Stimulated activated CD8-positive, alpha-beta memory T cell treated with anti-CD3 and anti-CD28 coated beads, Interleukin-7, amount 100 ng/mL, for 48 hours (primary cell): ENCODE measurements at places on chromosomes 3 and 15.

- no peak for DNase-seq
Measured at GRCh38 chr15:29675791-29676301, 146.4 kb downstream of the TJP1 start.

DNA sequence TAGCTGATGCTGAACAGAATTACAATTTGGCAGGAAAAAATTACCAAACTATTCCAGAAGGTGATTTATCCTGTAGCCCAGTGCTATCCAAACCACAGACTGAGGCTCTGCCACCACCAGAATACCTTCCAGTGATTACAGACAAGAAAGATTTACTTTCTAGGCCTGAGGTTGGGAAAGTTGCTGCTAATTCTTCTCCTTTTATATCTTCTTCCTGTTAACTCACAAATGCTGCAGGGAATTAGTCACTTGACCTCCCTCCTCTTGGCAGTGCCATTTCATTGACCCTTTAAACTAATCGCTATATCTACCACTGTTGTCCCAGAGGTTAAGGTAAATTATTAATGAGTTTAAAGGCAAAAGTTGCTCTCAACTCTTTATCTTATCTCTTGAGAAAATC lies 118.4 kb downstream of the CTNNB1 start:
- DNase-seq = no peak

DNA sequence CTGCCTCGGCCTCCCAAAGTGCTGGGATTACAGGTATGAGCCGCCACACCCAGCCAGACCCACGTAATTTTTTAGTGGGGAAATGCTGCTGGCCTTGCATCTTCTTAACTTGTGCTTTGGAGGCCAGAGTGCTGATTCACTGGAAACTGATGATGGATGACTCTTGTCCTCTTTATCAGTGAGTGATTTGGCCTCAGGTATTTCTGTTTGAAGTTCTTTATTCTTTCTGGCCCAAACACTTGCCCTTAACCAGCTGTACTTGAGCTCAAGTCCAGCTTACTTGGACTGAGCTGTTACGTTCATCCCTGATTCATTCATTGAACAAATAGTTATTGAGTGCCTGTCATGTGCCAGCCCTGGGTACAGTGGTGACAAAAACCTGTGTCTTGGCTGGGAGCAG lies 4.2 kb downstream of the PTPN23 start:
- no peak for DNase-seq

DNA sequence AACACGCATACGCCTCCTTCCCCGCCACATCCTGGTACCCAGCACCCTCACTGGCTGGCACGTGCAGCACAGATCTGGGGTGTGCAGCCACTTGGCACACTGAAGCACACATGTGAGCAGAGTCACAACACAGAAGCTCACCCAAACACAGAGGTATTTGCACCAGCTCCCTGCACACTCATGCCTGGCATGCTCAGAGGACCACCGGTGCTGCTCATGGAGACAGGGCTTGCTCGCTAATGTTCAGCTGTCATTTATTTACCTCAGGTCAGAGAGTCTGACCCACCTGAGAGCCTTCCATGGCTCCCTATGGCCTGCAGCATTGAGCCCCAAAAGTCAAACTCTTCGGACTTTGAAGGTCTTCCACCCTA lies 70.4 kb downstream of the ADAMTS7 start:
- DNase-seq = no peak

- DNase-seq = no peak
Measured at GRCh38 chr3:184659797-184660301, 52.0 kb downstream of the MAGEF1 start.

DNA sequence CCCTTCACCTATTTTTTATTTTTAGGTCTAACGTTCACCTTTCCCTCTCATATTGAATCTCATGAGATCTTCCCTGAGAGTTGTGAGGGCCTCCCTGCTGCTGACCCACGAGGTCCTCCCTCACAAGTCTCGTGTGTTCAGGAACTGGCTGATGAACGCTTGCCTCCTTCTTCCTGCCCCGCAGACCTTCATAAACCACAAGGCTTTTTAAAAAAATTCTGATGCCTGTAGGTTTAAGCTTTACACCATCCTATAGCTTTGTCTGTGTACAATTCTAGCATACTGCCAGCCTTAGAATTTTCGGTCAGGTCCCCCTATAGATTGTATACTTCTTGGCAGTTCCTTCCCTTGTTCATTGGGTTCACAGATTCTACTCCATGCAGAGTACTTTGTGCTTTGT lies 50.5 kb downstream of the CHST2 start:
- DNase-seq = no peak

- DNase-seq = no peak
Measured at GRCh38 chr15:39172380-39173281, 408.2 kb upstream of the THBS1 start.

- DNase-seq = no peak
Measured at GRCh38 chr3:51705276-51706020, 1.4 kb upstream of the GRM2 start.

GRCh38 chr15:73593304-73594074 lies 39.7 kb downstream of the NPTN start:
- DNase-seq = no peak

DNA sequence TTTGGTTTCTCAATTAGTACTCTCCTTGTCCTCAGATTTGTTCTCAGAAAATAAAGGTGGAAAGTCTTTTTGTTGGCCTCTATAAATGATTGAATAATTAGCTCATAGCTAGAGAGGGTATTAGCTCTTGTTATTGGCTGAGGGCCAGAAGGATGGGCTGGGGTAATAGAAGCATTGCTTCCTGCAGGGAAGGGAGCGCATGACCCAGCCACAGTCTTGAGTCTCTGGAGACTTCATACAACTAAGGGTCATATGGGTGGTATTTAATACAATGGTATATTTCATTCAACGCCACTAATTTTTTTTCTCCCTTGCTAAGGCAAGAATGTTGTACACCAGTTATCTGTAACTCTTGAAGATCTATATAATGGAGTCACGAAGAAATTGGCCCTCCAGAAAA lies 8.4 kb downstream of the DNAJA4 start:
- no peak for DNase-seq

- no peak for DNase-seq
Measured at GRCh38 chr3:10609134-10609533, 103.7 kb upstream of the ATP2B2 start.

DNA sequence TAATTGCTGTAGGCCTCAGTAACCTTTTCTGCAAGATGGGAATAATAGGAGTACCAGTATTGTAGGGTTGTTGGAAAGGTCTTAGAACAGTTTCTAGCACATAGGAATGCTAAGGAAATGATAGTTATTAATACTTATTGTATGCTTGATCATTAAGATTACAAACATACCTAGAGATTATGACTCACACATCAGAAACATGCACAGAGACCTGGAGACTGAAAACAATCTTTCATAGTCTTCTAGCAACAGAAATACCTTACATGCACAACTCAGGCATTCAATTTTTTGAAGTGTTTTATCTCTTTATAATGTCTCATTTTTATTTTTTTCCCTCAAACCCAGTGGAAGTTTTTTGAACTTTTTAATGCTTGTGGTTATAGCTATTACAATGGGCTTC lies 104.4 kb upstream of the ZBTB20 start:
- no peak for DNase-seq
